SK-N-DZ (cell line): ENCODE measurements at places on chromosomes 2 and 18.
A peak's percentile ranks its signal among the peaks of the same experiment; 100 is the strongest.

DNA sequence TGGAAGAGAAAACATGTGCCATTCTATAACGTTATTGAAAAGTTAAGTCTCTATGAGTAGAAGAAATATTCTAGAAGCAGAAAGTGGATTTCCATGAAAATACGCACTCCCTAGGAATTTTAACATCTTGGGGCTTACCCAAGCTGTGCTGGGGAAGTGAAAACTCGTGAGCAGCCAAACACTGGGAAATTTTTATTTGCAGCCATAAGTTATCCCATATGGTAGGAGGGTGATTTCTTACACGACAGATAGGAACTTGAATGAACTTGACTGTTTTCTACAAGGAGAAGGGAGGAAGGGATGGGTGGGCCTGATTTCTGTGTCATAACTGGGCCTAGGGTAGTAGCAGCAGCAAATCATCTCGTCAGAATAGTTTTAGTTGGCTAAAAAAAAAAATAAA, 272.6 kb downstream of the ETAA1 start:
- no peak for DNase-seq

DNA sequence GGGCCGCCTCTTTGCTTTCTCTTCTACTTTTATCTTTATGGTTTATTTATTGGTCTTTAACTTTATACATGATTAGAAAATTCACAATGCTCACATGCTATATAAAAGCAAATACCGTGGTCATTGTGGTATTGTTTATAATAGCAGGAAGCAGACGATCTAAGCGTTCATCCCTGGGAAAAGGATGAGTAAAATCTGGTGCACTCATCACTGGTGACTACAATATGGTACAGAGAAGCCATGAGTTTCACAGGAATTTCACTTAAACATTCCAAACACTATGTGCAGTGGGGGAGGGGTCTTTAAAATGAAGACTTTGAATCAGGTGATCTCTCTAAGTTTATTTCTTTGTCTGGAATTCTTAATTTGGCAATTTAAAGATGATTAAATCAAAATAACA, 97.9 kb downstream of the SCN3A start:
- no peak for DNase-seq

- DNase-seq = no peak
Measured at GRCh38 chr18:55778788-55779690, 191.0 kb upstream of the TCF4 start.

DNA sequence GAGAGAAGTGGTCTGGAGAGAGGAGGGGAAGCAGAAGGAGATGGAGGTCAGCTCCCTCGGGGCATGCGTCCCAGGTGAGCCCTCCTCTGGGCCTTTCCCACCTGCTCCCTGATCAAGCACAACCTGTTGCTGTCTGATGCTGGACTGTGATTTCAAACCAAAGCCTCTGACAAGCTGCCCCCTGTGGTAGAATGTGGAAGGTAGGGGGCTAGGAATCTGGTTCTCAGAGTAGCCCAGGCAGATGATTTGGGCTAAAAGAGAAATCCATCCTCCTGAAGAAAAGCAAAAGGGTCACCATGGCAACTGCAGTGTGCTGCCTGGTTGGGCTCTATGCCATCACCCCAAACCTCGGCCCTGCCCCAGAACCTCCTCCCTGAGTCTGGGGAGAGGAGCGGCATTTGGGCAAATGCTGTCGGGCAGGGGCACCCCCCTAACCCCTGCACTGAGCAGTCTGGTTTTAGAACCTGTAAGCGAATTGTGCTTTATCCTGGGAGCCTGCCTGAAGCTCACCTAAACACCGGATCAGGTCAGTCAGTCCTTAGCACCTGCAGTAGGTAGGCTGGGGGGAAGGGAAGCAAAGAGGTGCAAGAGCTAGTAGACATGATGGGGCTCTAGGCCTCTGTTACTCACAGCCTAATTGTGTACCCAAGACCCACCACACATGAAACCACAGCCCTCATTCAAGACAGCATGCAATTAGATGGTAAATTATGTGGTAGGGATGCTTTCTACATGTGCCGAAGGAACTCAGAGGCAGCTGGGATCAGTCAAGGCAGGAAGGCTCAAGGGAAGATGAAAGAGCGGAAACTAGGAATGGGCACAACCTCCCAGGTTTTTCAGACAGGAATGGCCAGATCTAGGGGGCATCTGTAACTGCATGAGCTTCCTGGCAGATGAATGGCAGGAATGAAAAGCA, 83.5 kb downstream of the DNMT3A start:
- DNase-seq = no peak

- DNase-seq = no peak
Measured at GRCh38 chr2:233075966-233076339, 15.8 kb downstream of the INPP5D start.

DNA sequence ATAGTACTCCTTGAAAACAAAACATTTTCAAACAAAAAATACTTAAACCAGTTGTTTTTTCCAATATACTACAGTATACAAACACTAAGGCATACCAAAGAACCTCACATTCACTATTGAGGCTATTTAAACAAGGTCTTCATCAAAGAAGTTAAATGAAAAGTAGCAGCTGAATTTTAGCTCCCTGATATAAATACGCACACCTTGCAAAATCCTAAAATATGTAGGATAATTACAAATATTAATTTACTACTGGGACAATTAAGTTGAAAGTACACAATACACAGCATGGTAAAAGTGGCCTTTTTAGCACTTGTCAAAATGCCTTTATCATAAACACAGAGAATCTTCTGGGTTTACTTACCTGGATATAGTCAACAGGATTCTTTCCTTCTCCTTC, 78.7 kb downstream of the CUL3 start:
- DNase-seq = no peak

DNA sequence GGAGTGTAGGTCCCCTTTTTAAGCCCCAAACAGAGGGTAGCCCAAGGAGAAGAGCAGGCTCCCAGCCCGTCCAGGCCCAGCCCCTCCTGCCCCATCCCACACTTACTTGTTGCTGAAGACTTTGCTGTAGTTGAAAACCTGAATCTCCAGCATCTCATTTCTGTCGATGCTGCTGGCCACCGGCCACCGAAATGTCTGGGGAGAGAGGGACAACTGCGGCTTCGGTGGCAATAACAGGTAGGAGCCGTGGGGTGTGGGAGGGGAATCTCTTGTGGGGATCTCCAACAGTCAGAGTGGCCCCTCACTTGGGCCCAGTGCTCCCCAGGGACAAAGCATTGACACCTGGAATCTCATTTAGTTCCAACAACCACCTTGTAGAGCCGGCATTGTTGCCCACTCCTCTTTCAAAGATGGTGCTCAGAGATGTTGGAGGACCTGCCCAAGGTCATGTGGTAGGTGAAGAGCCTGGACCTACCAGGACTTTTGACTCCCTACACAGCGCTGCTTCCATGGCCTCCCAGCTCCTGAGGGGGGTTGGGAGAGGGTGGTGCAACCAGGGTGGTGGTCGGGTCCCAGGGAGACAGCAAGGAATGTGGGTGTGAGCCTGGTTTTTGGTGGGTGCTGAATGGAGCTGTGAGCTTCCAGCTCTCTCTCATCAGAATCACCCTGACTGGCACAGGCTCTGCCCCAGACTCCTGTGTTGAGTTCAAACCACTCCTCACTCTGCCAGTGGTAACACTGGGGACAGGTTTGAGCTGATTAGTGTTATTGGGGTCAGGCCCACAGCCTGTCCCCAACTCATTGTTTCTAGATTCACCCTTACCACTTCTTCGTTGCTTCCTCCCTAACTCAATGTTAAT, 50.0 kb upstream of the OTOF start:
- DNase-seq = no peak

DNA sequence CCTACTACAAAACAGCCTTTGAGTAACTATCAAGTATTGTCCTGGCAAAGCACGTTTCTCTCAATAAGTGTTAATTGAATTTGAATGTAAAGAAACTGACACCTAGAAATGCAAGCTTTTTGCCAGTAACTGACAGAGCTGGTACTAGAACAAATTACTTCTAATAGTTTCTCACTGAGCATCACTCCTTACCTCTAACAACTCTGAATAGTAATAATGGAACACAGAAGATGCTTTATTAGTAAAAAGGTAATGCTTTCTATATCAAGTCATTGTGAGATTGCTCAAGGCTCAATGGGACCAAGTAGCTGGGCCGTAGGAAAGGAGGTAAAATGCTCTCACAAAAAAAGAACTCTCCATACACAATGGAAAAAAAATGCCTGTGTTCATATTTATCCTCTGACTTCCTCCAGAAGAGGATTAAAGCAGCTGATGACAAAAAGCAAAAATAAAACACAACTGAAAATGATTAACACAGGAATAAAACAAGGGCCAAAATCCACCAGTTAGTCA, 11.8 kb downstream of the RASGRP3 start:
- DNase-seq = no peak

GRCh38 chr2:122639711-122640110, 884.3 kb downstream of the TSN start:
- no peak for DNase-seq

DNA sequence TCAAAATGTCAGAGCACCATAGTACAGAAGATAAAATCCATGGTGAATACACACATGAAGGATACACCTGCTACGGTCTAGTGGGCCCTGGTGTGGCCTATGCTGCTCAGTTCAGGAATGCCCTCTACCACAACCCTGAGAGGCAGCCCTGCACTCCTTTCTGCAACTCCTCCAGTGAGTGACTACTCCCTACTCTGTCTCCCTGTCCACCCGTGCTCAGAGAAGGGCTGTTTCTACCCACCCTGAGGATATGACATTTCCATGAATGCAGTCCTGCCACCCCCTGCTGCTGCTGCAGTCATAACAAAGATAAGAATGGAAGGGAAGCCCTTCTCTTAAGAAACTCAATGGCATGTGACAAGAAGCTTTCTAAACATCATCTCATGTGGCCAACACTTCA, 137.0 kb downstream of the EN1 start:
- DNase-seq = no peak

- no peak for DNase-seq
Measured at GRCh38 chr2:20592106-20593071, 58.5 kb downstream of the HS1BP3 start.

- no peak for DNase-seq
Measured at GRCh38 chr18:74645679-74646078, 48.0 kb downstream of the ZNF407 start.

DNA sequence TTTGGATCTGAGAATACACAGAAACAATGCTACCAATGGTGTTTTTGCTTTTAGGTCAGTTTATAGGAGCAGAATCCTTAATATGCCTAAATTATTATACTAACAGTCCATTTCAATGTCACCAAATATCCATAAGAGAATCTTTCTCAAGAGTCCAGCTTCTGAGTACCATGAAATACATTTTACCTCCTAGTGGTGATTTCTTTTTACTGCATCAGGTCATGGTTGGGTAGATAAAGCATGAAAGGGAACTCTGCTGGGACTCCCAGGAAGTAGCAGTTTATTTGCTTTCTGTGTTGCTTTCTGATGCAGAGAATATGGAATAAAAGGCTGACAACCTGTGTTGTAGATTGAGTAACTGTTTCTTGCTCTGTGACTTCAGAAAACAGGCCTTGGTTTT, 115.6 kb downstream of the PPP1R1C start:
- DNase-seq = peak; percentile 10

DNA sequence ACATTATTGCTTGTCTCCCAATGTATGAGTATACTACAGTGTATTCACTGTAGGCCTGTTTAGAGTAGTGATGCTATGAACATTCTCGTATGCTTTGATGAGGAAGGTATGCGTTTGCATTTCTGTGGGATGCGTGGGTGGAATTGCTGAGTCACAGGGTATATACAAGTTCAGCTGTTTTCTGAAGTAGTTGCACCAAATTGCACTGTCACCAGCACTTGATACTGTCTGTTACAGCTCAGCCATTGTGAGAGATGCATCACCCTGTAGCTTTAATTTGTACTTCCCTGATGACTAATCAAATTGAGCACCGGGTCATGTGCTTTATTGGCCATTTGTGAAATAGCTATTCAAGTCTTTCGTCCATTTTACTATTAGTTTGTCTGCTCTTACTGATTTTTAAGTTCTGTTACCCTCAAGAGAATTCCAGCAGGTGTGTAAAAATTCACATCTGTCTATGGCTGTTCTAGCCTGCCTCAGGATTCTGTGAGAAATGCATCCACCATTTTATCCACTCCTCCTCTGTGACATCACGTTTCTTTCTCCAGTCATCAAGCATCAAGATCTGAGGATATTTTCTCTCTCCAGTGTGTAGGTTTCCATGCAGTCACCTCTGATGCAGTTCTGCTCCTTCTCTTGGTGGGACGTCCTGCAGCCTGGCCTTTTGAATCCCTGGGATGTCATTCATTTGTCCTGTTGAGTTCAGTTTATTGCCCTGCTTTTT, 72.5 kb downstream of the DGKD start:
- no peak for DNase-seq

DNA sequence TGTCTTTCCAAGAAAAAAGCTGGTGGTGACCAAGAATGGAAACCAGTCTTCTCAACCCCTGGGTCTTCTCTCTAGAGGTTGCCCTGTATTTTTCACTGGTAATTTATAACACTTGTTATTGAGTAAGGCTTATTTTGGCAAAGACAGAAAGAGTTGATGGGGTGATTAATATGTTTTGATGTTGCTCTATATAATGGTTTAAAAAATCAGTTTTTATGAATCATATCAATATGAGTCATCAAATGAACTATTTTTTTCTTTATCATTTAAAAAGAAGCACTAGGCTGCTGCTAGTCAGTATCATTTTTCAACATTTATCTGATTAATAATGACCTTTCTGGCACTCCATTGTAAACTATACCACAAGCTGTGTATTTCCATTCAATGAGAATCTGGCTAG, 1142.2 kb downstream of the LRP1B start:
- DNase-seq = no peak

DNA sequence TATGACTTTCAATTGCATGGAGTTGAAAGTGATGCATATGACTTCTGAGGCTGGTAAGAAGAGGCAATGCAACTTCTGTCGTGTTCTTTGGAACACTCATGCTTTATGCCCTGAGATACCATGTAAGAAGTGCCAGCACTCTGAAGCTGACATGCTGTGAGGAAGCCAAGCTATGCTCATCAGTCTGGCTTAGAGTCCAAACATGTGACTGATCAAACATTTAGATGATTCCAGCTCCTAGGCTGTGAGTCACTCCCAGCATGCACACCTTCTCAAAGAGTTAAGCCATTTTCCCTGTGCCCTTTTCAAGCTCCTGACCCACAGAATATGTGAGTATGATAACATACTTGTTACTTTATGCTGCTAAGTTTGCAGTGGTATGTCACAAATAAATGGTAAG, 15.8 kb upstream of the VRK2 start:
- no peak for DNase-seq

DNA sequence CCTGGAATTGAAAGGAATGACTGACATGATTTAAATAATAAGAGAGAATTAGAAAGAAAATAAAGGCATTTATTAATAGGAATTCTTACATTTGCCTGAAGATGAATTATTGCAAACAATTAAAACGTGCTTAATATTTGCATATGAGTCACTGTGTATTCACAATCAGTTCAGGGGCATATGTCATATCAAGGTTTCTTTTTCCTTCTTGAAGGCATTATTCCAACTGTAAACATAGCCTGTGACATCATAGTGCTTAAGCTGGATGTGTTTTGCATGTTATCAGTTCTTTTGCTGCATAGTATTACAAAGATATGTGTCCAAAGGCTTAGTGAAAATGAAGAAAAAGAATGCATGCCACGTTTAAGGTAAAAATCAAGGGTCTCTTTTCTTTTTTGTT, 80.8 kb downstream of the MEIS1 start:
- DNase-seq = no peak

GRCh38 chr2:156532989-156533388, 96.8 kb downstream of the GPD2 start:
- DNase-seq = no peak
